ENCODE measurements at places on chromosomes 13 and 19.

DNA sequence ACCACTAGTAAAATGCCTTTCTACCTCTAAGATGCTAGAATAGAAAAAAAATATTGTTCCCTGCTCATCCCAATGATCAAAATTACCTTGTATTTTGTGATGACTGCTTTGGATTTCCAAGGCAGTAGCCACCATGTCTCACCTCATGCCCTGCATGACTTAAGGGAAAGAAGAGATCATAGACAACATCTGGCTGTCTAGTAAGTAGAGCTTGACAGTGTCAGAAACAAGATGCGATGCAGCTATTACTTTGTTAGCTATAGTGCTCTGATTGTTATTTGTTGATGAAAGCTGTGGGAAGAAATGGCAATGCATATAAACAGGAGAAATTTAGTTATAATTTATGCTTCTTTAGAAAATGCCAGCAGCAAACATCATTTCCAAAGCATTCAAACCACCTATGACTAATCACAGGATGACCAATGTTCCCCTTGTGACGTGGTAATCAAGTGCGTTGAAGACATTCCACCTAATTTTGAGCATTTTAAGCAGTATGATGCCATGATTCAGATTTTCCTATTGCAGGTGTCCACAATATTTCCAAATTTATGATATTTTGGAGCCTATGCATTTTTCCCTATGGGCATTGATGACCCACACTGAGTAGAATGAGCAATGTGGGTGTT is 308.3 kb downstream of the KCNRG start:
- DNase-seq: no peak

GRCh38 chr19:1465191-1466016 is 13.6 kb downstream of the C19orf25 start:
- no peak for DNase-seq

DNA sequence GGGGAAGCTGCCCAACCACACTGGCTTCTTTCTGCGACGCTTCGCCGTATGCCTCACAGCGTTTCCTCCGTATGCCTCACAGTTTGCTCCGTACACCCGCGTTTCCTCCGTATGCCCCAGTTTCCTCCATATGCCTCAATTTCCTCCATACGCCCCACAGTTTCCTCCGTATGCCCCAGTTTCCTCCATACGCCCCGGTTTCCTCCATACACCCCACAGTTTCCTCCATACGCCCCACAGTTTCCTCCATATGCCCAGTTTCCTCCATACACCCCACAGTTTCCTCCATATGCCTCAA is 22.6 kb downstream of the GAS6 start:
- no peak for DNase-seq

DNA sequence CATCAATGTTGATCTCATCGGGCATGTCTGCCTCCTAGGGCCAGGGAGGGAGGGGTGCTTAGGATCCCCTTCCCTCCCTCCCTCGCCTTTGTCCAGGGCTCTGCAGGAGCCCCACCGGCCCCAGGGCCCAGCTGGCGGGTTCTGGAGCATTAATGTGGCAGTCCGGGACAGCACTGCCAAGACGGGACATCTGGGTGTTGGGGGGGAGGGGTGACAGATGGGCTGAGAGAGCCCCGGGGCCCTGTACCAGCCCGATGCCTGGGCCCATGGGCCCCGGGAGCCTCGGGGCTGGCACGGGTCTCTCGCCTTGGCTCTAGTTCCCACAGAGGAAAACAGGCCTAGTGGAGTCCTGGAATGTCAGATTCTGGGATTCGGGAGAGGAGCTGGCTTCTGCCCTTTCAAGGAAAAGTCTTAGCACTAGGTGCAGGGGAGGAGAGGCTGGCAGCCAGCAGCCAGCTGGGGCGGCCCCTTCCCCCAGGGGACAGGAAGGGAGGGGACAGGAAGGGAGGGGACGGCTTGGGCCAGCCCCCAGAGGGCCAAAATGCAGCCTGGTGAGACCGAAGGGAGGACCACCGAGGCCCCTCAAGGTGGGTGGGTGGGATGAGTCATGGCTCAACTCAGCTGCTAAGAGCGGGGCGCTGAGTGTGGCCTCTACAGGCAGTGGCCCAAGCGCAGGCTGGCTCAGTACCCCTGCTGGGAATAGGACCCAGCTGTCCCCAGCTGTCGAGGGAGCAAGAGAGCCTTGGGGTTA is 3.1 kb downstream of the PPP1R14A start:
- DNase-seq: no peak

DNA sequence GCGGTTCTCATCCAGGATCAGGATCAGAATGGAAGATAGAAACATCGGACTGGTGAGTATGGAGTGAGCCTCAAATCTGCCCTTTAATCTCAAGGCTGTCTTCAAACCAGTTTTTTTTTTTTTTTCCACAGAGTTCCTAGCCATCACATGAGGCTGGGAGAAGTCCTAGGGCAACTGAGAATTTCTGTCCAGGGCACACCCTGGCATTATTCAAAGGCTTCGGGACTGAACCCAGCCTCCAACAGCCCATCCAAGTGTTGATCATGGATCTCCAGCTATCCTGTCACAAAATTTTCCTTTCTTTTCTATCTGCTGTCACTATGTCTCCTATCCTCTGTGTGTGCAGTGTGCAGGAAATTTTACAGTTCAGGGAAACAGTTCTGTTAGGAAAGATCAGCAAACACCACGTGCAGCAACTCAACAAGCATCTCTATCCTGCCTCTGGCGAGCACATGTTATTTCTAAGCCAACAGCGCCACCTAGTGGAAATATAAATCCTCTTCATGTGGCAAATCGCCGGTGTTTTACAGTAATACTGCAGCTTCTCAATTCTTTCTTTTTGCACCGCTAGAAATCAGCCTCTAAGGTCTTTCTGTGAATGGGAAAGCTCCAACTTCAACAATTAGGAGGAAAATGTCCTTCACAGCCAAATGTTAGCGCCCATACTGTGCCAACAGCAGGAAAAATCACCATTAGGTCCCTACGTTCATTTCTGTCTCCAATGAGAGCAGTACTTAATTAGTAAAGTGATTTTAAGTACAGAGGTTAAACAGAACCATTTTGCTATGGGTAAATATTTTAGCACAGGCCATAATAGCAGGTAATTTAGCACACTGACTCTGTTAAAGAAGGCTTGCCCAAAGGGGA is 21.4 kb upstream of the ZNF181 start:
- peak; percentile 37 for DNase-seq

DNA sequence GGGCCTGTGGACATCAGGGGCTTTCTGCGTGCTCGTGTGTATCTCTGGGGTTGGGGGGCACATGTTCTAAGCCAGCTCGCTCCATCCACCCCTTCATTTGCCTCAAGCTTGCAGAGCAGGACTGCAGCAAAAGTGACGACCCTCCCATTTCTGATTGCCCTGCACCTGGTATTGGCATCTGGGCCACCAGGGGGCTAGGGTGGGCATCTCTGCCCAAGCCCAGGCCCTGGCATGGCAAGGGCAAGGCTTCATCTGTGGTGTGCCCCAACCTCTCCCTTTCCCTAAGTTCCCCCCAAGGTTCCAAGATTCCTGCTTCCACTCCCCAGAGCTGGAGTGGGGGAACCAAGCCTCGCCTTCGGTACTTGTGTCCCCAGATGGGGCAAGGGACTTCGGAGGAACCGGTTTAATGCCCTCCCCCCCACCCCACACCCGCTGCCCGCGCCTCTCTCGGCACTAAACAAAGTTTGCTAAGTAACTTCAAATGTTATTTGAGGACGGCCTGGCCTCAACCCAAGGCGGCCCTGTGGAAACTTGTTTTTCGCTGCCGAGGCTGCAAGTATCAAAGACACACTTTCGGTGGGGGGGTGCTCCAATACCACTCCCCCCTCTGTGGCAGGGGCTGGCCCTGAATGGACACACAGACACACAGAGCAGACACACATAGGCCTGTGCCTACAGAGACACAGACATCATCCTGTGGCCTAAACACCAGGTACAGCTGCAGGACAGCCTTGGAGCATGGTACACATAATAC is 12.2 kb downstream of the NFIX start:
- DNase-seq: no peak

- DNase-seq: no peak
Measured at GRCh38 chr19:14081797-14082674, 3.5 kb downstream of the C19orf67 start.

GRCh38 chr13:64662887-64663593 is 2567.1 kb downstream of the PCDH9 start:
- DNase-seq: no peak
